ENCODE measurements at places on chromosomes 6 and 20.

DNA sequence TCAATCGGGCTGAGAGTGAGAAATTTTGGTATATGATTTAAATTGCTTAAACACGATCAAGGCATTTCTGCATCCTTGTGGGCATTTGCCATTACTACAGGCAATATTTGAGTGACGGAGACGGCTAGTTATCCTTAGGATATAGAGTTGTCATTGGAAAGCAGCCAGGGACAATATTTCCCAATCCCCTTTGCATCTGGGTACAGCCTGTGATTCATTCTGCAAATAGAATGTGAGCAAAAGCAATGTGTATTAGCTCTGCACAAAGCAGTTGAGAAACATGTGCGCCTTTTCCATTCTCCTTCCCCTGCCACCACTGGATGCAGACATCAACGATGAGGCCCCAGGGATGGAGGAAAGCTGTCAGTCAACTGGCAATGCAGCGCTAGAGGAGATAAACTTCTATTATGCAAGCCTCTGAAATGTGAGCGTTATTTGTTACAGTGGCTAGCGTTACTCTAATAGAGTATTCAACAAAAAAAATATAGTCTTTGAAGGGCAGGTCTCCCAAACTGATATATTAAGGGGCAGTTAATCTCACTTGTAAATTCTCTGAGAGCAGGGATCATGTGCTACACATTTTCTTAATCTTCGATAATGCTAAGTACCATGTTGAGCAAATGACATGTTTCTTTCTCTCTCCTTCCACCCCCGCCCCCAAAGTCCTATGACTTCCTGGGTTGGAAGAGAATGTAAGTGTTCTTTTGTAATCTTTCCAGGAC lies 37.1 kb upstream of the NCOA3 start:
- peak; percentile 54 for DNase-seq

DNA sequence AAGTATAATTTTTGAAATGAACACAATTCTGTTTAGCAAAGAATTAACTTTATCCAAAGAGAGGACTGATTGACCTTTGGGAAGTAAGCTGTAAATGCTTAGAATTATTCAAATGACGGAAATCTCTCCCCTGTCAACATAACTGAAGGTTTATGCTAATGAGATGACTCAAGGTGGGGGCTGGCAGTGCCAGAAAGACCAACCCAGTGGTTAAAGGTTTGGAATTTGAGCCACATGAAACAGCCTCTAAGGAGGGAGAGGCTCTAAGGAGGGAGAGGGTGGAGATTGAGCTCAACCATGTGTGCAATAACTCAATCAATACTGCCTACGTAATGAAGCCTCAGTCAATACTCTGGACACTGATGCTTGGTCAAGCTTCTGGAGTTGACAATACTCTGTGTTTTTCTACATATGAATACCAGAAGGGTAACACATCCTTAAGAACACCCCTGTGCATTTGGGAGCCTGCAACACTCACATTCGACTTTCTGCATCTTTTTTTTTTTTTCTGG lies 123.4 kb upstream of the TENT5A start:
- DNase-seq: no peak

- no peak for DNase-seq
These were observed 473.8 kb upstream of the HSF2 start for GRCh38 chr6:121925534-121926255.

DNA sequence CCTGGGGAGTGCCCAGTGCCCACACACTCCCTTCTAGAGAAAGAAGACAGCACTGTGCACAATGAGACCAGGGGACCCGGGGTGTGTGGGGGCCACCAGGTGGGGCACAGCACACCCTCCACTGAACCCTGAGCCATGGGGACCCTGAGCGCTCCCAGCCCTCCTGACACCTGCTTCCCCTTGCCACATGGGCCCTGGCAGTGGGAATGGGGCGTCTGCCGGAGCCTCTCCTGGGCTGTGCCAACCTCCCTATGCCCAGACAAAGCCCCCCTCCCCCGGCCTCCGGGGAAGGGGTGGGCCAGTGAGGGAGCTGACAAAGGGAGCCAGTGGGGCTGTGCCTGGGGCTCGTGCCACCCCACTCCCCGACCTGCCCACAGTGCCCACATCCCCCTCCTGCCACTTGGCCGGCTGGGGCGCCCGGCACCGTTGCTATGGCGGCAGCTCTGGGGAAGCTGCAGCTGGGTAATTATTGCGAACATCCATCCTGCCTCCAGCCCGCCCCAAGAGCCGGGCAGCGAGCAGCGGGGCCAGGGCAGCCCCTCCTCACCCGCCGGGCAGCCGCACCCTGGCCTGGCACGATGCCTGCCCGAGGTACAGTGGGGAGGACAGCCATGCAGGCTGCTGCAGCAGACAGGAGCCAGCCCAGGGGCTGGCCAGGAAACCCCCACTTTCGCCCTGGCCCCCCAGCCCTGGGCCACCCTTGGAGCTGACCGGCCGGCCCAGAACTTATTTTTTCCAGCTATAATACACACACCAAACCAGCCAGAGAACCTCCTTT lies 41.9 kb upstream of the NOL4L start:
- no peak for DNase-seq

GRCh38 chr20:52676283-52676995 lies 295.7 kb upstream of the TSHZ2 start:
- no peak for DNase-seq

- no peak for DNase-seq
These were observed 26.6 kb downstream of the POFUT1 start for GRCh38 chr20:32234135-32234808.

DNA sequence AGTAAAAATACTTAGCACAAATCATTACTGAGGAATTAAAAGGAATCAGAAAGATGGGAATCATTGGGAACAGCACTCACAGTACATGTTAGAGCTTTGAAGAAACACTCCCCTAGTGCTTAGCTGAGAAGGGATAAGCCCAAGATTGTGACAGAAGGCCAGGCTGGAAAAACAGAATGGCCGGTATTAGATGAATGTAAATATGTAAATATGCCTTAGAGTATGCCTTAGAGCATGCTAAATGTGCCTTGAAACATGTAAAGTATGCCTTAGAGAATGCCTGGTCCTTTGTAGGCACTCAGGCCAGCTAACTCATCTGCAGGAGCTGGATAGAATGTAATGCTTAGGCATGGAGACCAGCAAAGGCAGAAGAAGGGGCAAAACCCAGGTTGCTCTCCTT lies 10.6 kb upstream of the TENT5A start:
- DNase-seq: no peak

Measured in breast epithelium (tissue), 4 donors.